ENCODE measurements at places on chromosomes 13 and 19.
A peak's percentile ranks its signal among the peaks of the same experiment; 100 is the strongest.

- no peak for DNase-seq
Measured at GRCh38 chr19:4597278-4597974, 37.9 kb upstream of the SEMA6B start.

GRCh38 chr19:19461671-19462622, 53.4 kb downstream of the TSSK6 start:
- no peak for DNase-seq

DNA sequence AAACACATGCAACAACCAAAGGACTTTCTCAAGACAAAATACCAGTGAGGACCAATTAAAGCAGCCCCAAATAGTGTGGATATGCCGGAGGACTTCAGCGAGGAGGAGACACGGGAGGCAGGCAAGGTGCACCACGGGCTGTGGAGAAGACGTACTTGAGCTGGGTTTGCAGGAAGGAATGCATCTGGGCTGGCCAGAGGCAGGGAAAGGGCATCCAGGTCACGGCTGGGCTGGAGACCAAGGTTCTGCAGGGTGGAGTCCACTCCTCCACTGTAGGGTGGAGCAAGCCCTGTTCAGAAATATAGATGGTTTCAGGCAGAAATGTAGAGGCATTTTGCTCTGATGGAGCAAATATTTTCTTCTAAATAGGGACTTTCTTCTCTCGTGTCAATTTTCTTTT, 36.6 kb upstream of the MEDAG start:
- DNase-seq, result no peak

- no peak for DNase-seq
Measured at GRCh38 chr19:44807162-44807561, 1.7 kb upstream of the BCAM start.

GRCh38 chr13:41315443-41316047, 4.5 kb downstream of the NAA16 start:
- no peak for DNase-seq

DNA sequence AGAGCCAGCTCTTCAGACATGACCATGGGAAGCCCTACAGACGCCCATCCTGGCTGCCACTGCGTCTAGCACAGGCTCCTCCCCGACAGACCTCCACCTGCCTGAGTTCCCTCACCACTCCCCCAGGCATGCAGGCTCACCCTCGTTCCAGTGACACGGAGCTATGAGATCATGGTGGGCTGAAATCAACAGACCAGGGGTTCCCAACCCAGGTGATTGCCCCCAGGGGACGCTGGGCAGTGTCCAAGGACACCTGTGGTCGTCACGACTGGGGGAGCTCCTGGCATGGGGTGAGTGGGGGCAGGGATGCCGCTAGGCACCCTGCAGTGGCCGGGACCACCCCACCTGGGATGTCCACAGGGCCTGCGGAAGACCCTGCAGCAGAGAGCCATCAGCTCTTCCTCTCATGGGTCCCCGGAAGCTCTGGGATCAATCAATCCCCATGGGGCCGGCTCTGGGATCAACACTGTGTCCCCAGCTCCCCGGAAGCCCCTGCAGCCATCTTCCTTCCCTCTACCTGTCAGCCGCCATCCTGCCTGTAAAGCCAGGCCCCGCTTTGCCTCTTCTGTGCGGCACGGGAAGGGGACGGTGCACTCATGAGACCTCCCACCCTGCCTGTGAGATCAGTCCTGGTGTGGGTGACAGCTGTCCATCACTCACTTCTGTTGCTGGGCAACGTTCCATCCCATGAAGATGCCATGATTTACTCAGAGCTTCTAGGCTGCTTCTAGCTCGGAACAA, 12.8 kb upstream of the MADCAM1 start:
- no peak for DNase-seq

GRCh38 chr19:5074830-5075394, 106.0 kb downstream of the KDM4B start:
- no peak for DNase-seq

DNA sequence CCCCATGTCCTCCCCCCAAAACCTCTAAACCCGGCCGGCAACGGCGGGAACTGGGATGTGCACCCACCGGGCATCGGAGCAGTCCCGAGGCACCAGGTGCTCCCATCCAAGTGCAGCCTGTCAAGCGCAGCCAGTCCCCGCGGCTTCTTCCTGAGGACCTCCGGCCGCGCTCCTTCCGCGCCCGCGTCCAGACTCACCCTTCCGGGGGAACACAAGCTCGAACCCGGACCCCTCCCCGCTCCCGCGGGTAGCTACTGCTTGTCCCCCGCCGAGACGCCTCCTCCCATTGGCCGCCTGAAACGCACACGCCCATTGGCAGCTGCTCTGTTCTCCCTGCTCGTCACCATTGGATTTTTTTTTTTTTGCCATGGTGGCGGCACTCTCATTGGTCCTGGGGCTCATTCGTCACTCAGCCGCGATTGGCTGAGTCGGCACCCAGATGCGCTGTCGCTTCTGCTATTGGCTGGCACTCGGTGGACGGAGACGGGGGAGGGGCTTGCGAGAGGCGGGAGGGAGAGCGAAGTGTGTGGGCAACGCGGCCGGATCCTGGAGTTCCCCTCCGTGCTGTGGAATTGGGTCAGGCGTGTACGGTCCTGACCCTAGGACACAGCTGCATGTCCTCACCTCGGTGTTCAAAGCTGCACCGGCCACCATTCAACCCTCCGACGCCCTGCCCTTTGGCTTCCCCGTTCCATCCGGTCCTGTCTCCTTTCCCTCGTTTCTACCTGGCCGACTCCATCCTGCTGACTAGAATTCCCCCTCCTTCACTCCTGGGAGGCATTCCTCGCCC, at the start of gene TYK2:
TYK2 (minus strand) TSS at position 260 of the 790 bp plus-strand sequence. CDS start 2,166 bp downstream, outside the sequence.
- peak; percentile 100 for DNase-seq

DNA sequence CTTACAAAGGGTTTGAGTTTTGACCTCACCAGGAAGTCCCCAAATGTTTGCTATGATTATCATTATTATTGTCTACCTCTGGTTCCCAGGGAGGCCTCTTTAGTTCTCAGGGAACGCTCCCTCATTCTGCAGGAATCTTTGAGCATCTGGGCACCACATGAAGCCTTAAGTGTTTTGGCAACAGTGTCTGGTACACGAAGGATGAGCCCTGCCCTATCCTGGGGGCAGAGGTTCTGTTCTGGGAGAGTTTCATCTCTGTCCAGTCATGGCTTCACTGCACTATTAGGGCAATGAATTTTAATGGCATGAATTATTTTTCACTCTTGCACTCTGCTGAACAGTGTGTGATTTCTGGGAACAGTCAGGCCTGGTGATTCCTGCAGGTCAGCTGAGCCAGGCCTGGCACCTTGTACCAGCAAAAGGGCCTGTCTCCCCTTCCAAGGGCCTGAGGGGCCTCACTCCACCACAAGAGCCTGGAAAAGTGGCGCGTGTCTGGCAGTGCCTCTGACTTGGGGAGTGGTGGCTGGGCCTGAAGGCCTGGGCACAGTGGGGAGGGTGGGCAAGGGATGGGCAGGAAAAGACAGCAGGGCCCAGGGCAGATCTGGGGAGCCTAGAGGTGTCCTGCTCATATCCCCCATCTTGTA, 4.6 kb downstream of the FAM187B start:
- no peak for DNase-seq

GRCh38 chr13:80988391-80989151, 647.6 kb upstream of the SPRY2 start:
- peak; percentile 13 for DNase-seq

GRCh38 chr13:43237616-43238015, 214.2 kb downstream of the DNAJC15 start:
- no peak for DNase-seq

DNA sequence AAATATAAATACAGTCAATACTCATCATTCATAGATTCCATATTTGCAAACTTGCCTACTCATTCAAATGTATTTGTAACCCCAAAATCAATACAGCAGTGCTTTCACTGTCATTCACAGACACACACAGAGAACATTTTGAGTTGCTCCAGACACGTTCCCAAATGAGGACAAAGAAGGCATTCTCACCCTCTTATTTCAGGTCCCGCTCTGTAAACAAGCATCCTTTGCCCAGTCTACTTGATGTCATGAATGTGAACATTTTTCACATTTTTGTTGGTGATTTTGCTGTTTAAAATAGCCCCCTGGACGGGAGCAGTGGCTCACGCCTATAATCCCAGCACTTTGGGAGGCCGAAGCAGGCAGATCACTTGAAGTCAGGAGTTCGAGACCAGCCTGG, 15.5 kb downstream of the C19orf47 start:
- DNase-seq, result no peak

- DNase-seq, result peak; percentile 58
Measured at GRCh38 chr13:33388286-33388998, 102.9 kb upstream of the STARD13 start.

DNA sequence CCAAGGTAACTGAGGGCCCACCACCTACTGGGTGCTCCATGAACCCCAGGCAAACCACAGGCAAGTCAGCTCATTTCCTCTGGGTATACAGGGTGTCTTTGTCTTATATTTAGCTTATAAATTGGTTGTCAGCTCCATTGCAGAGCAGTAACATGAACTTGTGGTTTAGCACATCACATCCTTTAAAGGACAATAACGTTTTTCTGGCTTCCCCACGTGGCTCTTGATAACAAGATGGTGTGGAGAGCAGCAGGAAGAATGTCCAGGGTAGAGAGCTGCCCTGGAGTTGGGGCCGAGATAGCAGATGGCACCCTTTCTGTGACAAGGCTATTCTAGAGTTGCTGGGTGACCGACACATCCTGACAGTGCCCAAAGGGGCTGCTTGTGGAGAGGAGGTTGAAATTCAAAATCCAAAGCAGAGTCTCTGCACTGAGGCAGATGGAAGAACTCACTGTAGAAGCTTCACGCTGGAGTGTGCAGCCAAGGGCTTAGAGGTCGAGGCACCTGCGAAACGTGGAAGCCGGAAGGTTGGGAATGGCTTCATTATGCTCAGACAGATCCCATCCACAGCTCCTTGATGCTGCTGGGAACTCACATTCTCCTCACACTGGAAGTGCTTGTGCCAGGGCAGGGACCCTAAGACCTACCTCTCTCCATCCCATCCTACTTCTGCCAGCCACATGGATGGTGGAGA, 133.0 kb upstream of the FRY start:
- DNase-seq, result peak; percentile 4

DNA sequence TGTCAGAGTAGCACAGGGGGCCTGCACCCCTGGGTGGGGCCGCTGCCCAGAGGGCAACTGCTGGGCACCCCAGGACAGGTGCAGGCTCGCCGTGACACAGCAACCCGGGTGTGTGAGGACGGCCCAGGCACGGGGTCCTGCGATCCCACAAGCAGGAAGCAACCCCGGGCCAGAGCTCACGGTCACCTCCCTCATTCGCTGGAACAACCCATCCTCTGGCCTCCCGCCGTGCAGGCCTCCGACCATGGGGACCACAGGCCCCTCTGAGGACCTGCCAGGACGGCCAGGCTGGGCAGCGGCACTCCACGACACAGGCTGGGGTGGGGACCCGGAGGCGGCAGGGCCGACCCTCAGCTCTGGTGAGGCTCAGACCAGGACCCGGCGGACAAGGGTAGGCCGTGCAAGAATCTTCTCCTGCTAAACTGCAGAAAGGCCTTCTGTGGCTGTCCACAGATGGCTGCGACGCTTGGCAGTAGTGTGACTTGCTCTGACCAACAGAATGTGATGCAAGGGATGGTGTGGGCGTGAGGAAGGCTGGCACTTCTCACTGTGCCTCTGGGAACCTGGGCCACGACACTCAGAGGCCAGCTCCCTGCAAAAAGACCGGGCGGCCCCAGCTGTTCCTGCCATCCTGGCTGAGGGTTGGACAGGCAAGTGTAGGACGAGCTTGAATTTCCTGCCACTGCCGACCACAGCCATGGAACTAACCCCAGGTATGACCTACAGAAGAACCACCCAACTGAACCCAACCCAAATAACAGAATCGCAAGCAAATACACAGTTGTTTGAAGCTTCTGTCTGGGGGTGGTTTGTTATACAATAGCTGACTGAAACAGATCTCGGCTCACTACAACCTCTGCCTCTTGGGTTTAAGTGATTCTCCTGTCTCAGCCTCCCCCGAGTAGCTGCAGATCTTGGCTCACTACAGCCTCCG, 26.5 kb downstream of the PIP5K1C start:
- DNase-seq, result no peak

DNA sequence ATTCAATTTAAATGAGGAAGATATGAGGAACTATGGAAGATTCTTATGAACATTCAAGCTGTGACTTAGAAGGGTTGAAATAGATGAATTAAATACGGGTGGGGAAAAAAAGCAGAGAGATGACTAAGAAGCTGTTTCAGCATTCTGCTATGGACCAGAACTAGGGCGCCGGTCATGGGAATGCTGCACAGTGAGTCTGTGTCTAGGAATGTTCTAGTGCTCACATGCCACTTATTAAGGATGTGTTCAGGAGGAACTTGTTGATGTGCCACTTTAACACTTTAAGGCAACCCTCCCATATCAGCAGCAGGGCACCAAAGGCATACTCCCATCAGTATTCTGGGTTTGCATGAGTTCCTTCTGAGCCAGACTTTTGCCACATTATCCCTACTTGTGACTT, 152.1 kb downstream of the POSTN start:
- no peak for DNase-seq

DNA sequence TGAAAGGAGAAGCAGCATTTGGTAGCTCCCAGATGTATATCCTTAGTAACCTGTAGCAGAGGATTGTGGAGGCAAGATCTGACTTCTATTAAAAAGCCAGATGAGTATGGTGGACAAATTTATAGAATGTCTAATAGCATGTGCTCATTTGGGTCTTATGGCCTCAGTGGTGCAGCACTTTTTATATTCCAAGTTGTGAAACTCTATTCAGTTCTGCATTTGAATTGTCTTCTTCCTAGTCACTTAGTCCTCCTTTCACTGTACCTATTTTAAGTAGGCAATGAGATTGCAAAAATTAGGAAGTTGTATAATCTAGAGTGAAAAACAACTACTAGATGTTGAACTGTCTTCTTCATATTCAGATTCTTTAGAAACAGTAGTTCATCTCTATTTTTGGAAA, 412.5 kb upstream of the PCDH9 start:
- DNase-seq, result peak; percentile 57

- DNase-seq, result no peak
Measured at GRCh38 chr19:49951806-49952478, 9.0 kb downstream of the SIGLEC11 start.

- peak; percentile 46 for DNase-seq
Measured at GRCh38 chr13:93577105-93577504, 350.5 kb downstream of the GPC6 start.

DNA sequence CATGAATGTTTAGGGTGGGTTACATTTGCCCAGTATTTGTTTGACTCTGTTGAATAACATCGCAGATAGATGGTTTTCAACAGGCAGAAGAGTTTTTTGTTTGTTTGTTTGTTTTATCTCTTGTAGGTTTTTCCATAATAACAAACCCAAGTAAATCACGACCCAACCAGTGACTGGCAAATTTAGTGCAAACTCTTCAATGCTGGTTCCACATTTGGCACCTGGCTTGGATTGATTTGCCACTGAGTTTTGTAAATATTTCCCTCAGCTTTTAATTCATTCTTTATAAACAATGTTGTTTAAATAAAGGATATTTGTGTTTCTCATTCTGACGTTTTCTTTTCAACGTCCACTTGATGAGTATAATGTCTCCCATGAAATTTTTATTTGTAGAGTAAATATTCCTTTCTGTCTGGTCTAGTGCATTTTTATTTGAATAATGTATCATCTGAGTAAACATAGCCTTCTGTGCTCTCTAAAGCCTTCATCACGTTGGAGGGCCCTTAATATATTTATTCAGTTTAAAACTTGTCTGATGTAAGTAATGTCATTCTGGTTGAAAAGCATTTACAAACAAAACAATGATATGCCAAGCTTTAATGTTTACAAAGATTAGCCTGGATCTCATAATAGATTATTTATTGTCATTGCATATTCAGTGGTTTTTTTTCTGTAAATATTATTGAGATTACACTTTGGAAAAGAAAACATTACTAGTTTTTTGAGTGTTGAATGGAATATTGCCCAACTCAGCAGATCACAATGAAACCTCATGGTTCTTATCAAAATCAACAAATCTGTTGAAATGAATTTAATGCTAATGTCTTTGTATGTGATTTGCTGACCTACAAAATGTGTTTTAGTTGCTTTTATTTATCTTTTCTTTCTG, 90.4 kb upstream of the PEG3 start:
- no peak for DNase-seq

Data from OCI-M1 (cell line).